ENCODE measurements at places on chromosomes 6 and 20.

DNA sequence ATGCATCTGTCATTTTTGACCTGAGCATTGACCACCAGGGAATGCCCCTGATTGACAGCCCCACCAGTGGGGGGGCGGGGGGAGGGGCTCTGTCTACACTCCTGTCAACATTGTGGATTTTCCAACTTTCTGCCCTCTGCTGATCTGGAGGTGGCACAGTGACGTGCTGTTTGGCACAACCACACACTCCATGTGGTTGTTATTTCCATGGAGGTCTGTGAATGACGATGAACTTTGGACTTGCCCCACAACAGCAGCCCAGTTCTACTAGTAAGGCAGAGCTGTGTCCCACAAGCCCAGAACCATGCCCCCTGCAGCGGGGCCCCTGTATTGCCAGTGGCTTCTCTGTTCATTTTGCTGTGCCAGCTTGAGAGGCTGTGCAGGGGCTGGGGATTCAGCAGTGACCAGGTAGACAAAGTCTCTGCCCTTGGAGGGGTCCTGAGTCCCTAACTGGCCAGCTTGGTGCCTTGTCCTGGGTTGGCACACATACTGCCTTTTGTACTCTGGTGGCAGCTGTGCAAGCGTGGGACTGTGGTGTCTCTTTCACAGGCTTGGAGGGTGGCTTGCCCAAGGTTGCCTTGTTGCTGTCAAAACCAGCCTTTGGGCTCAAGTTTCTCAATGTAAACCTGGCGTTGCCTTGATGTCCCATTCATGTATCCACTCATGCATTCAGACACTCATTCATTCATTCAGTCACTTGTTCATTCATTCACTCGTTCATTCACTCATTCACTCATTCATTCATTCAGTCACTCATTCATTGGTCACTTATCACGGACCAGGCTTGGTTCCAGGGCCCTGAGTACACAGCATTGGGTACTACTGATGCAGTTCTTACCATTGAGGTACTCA, 108.5 kb downstream of the SYCP2 start:
- DNase-seq: no peak

DNA sequence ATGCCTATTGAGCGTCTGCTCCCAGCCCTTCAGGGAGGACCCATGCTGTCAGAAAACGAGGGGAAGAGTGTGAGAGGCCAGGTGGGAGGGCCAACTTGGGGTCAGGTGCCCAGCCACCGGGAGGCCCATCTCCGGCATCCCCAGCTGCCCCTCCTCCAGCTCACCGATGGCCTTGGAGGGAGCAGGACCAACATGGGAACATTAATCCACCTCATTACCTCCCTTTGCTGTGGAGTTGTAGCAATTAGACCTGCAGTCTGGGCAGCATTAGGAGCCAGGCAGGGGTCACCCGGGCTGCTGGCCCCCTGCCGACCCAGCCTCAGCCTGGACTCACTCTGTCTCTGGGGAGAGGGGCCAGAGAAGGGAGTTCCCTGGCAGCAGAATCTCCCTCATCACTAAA, 25.1 kb downstream of the DLGAP4 start:
- no peak for DNase-seq

- DNase-seq: no peak
Observed at GRCh38 chr6:56868687-56869086, 86.2 kb upstream of the BEND6 start.

DNA sequence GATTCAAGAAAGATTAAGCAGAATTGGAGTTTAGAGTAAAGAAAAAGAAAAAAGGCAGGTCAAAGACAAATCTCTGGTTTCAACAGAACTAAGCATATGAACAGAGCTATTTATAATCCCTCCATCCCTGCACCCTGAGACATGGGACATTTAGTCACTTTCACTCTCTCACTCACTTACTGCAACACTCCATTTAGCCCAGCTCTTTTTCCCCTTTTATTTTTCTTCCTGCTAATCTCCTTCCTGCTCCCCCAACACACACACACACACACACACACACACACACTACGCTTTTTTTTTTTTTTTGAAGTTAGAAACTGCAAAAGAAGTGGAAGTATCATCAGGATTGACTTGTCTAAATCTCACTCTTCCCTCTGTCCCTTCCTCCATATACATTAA, 45.1 kb upstream of the TBC1D7 start:
- DNase-seq: no peak

GRCh38 chr20:25394276-25394675, 3.6 kb upstream of the ABHD12 start:
- DNase-seq: no peak

DNA sequence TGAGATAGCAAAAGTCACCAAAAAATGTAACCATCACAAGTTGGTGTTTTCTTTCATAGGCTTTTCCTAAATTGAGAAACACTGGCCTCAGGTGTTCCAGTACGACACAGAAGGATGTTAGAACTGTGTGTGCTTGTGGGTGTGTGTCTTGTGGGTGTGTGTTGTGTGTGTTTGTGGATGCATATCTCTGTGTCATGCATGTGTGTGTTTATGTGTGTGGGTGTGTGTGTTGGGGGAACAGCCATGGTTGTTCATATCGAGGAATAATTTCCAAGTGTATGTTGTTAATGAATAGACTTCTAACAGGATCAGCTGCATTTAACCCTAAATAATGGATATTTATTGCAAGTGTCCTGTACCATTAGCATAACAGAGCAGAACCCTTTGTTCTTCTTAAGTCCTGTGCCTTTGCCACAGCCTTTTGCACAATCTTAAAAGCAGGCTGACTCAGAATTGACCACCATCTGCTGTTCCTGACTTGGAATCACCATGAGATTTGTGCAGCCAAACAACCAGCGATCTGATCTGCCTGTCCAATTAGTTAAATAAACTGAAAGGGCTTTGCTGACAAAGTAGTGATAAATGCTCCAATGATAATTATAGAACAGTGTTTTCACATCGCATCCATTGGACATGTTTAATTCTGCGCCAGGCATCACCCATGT, 7.6 kb downstream of the CD93 start:
- no peak for DNase-seq

DNA sequence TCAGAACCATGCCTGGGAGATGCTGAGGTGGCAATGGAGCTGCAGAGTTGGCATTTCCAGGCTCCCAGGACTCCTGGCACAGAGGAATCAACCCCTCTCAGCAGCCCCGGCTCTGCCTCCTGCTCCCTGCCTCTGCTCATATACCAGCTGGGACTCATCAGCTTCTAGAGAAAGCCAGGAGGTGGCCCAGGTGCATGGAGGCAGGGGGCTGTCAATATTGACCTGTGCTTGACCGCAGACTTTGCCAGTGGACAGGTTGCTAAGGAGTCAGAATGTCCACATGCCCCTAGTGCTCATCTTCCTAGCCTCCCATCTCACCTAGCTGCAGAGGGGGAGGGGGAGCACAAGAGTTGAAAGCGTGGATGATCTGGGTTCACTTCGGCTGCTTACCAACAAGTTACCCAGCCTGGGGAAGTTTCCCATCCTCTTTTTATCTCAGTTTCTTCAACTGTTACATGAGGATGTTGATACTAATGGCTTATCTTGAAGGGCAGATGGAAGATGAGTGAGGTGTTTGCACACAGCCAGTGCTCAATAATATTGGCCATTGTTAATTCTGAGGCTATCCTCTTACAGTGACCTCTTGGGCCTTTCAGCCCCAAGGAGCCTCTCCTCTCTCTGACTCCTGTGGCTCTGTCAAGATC, 9.2 kb upstream of the SCRT2 start:
- DNase-seq: no peak

GRCh38 chr6:139425780-139426179, 51.3 kb upstream of the CITED2 start:
- no peak for DNase-seq

GRCh38 chr6:84657486-84657885, 106.9 kb downstream of the TBX18 start:
- no peak for DNase-seq

DNA sequence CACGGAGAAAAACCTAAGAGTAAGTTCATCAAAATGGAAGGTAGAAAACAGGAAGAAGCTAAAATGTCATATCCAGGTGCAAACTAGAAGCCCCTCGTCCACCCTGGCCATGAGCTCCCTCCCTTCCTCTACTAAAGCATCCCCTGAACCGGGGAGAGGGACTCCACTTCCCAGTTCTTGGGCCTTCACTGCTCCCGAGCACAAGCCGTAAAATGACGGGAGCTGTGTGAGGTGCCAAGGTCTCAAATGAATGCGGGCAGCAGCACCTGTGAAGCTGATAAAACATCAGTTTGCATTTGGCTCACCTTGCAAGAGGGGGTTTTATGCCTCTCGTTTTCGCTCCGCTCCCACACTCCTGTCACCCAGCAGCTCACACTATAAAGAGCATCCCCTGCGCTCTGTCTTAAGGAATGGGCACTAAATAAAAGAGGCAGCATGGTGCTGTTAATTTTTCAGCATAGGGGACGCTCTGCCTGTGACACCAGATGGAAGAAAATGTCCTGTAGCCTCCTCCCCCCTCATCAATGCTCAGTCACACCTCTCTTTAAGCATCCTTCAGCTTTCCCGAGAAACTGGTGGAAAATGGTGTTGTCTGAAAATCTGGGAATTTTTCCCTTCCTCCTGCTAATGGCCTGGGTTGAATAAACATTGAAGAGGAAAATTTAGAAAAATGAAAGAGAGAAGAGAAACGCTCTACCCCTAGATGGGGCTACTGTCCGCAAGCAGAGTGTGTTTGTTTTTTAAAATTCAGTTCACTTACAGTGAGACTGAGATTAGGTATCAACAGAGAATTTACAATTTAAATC, 563.0 kb upstream of the AGPAT4 start:
- no peak for DNase-seq

GRCh38 chr6:117399924-117400323, 25.8 kb downstream of the ROS1 start:
- DNase-seq: no peak

GRCh38 chr6:119536666-119537065, 187.1 kb upstream of the MAN1A1 start:
- DNase-seq: no peak

DNA sequence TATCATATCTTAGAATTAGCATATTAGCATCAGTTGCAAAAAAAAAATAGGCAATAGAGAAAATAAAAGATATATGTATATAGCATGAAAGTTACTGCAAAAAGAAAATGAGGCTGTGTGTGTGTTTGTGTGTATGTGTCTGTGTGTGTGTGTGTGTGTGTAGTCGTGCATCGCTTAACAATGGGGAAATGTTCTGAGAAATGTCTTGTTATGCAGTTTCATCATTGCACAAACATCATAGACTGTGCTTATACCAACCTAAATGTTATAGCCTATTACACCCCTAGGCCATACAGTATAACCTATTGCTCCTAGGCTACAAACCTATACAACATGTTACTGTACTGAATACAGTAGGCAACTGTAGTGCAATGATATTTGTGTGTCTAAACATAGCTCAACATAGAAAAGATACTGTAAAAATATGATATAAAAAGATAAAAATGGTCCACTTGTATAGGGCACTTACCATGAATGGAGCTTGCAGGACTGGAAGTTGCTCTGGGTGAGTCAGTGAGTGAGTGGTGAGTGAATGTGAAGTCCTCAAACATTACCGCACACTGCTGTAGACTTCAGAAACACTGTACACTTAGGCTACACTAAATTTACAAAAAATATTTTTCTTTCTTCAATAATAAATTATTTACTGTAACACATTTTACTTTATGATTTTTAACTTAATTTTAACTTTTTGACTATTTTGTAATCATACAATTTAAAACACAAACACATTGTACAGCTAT, 805.1 kb downstream of the KIF16B start:
- DNase-seq: no peak

GRCh38 chr6:62162858-62163257, 123.2 kb downstream of the KHDRBS2 start:
- no peak for DNase-seq

GRCh38 chr6:135304883-135305282, 123.8 kb downstream of the MYB start:
- DNase-seq: no peak

- no peak for DNase-seq
Observed at GRCh38 chr6:81023007-81023582, 729.4 kb downstream of the TENT5A start.

- peak; percentile 69 for DNase-seq
Observed at GRCh38 chr6:151109361-151109760, 130.4 kb upstream of the AKAP12 start.

DNA sequence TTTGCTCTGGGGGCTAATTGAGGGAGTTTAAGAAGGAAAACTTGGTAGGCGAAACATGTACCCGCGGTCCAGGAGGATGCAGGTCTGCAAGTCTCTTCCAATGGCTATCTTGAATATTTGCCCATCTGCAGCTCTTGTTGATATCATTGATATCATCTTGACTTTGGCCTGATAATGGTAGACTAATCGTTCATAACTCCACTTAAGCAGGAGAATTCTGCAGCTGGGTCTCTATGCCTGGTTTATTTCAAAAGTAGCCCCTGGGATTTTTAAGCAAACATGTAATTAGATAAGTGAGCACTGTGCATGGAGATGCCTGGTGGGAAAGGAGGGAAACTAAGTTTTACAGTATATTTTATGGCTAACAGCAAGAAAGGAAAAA, 52.7 kb downstream of the ADGB start:
- no peak for DNase-seq

- DNase-seq: no peak
Observed at GRCh38 chr20:58649288-58650180, 1.5 kb upstream of the STX16 start.

- no peak for DNase-seq
Observed at GRCh38 chr6:18823782-18824386, 436.7 kb downstream of the RNF144B start.

DNA sequence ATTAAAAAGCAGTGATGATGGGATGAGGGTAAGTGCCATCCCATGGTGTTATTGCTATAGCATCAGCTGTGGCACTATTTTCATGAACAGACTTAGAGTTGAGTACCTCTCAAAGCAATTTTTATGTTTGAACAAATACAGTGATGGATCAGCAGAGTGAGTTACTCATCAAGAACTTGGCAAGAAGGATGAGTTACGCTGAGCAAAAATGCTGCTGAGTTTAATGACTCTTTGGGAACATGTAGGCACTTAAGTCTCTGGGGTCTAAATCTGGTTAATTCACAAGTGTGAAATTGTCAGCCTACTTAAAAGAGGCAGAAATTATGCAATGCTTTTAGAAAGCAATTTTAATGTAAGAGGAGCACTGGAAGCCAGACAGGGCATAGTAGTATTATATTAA, 78.5 kb upstream of the AHI1 start:
- peak; percentile 13 for DNase-seq

DNA sequence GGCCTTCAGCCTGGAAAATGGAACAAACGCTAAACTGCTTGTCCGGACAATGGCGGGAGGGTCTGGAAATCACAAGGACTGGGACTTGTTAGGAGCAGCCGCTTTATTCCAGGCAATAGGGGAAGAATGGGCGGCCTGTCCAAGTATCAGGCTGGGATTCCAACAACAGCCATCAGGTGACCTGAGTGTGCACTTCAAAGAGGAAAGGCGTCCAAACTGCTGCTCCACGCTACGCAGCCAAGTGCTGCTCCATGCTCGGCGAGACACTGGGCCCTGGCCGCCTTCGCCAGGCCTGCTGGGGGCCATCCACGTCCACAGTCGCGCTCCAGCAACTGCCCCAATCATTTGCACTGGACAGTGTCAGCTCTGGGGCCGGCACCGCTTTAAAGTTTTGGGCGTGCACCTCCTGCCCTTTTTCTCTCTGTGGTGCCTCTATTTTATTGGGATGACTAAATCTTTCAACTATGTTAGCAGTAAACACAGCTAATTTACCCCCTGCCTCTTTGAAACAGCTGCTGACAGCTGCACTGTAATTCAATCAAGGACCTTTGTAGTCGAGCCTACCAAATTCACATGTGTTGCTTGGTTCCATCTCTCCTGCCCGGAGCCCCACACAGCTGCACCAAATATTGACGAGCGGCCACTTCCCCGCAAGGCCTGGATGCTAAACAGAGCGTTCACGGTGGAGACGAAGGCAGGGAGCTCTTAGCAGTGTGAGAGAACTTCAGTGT, 98.3 kb downstream of the BMP7 start:
- DNase-seq: no peak

GRCh38 chr6:153392156-153392555, 261.1 kb upstream of the RGS17 start:
- no peak for DNase-seq

Data from AG04450 (cell line).